ENCODE measurements at places on chromosomes 7 and 10. TPM values are rescaled to one million over a fixed set of nuclear protein-coding genes. Genes with fewer than 3 reads are reported as not detected.

DNA sequence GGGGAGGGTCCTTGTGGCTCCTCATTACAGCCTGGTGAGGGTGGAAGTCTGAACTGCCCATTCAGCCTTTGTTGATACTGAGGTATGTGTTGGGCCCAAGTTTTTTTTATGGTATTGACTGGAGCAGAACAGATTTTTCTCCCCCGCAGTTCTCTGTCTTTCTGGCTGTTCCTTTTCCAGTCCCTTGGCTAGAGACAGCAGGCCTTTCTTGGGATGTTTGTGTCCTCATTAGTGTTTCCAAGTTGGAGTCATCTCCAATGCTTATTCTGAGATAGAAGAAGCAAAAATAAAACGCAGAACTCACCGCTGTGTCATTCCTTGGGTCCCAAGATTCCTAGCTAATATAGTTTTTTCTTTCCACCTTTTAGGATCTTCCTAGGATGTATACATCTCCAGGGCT lies 193.3 kb downstream of the RAMP3 start:
- no peaks in the 10 kb centered on the region for H3K4me1 ChIP-seq
- H3K4me3 ChIP-seq: no peak overlapping the region
- no peaks in the 10 kb centered on the region for H3K27me3 ChIP-seq
- DNase-seq: no peak

The PLPP4 gene
- total RNA-seq: 37.4 TPM

The NODAL gene
- total RNA-seq: 2.1 TPM

DNA sequence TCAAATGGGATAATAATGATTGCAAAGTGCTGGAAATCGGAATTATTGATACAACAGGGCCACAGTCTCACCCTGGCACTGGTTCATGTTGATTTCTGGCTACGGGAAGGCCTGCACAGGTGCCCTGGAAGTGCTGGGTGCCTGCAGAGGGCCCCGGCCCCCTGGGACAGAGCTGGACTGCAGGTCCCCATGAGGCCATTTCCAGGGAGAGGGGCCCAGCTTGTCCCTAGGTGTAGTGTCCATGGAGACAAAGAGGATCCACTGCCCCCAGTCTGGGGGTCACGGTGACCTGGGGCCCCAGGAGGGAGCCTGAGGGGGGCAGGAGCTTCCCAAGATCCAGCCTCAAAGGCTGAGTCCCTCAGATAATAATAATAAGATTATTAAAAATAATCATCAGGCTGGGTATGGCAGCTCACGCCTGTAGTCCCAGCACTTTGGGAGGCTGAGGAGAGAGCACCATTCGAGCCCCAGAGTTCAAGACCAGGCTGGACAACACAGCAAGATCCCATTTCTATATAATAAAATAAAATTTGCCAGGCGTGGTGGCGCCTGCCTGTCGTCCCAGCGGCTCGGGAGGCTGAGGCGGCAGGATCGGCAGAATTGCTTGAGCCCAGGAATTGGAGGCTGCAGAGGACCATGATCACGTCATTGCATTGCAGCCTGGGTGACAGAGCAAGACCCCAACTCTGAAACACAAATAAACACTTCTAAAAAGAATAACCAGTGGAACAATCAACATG lies 98.1 kb downstream of the MICALL2 start:
- no peaks in the 10 kb centered on the region for H3K4me1 ChIP-seq
- H3K36me3 ChIP-seq: peaks cover 3% of the 10 kb centered on the region
- H3K27me3 ChIP-seq: peaks cover 4% of the 10 kb centered on the region
- H3K27ac ChIP-seq: no peak overlapping the region

DNA sequence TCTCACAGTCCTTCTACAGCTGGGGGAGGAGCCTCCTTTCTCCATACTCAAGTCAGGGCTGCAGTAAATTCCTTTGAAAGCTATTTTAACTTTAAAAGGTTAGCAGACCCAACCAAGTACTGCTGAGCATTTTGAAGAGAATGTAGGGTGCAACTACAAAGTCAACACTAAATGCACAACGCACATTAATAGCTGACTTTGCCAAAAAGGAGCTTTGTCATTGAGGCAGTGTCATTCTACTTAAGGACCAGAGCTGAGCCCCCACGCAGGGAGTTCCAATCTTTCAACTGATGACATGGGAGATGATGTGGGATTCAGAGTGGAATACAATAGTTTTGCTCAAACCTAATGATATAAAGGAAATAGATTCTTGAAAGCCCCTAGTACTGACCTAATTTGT lies 20.3 kb downstream of the TECTB start:
- H3K27ac ChIP-seq: no peak overlapping the region
- no peaks in the 10 kb centered on the region for H3K36me3 ChIP-seq
- no peak overlapping the region for H3K4me3 ChIP-seq
- H3K27me3 ChIP-seq: no peaks in the 10 kb centered on the region
- DNase-seq: no peak
- peaks cover 9% of the 10 kb centered on the region for H3K4me1 ChIP-seq

The GPR37 gene
- total RNA-seq: 38.8 TPM

The PHYHIPL gene
- 40.1 TPM for total RNA-seq

GRCh38 chr10:120541984-120542383 lies 85.0 kb downstream of the PLPP4 start:
- H3K36me3 ChIP-seq: no peaks in the 10 kb centered on the region
- no peaks in the 10 kb centered on the region for H3K4me1 ChIP-seq
- no peak overlapping the region for H3K27ac ChIP-seq

- H3K27me3 ChIP-seq: no peaks in the 10 kb centered on the region
- no peak overlapping the region for H3K27ac ChIP-seq
- H3K36me3 ChIP-seq: no peaks in the 10 kb centered on the region
Observed at GRCh38 chr7:65896279-65896870, 23.5 kb downstream of the VKORC1L1 start.

DNA sequence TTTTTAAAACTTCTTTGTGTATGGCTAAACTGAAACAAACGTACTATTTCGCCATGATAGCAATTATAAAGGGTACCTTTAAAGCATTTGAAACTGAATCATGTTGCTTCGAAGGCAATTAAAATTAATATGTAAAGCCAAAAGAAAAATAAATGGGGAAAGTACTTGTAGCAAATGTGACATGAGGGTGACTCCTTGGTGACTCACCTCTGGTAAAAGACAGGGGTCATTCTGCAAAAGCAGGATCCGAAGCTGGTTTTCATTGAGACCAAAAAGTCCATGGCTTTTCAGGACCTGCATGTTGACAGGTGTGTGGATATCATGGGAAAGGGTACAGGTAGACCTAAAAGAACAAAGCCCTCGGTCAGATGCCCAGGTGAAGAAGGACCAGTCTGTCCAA lies 1.5 kb downstream of the ZC3HAV1L start:
- H3K27me3 ChIP-seq: no peaks in the 10 kb centered on the region
- H3K36me3 ChIP-seq: peaks cover 21% of the 10 kb centered on the region
- peak overlapping the region; percentile 60 for H3K4me3 ChIP-seq
- peaks cover 18% of the 10 kb centered on the region for H3K4me1 ChIP-seq

GRCh38 chr7:143314127-143314526 lies 1.8 kb upstream of the CLCN1 start:
- H3K4me3 ChIP-seq: no peak overlapping the region
- H3K27me3 ChIP-seq: no peaks in the 10 kb centered on the region
- no peak for DNase-seq
- peaks cover 6% of the 10 kb centered on the region for H3K36me3 ChIP-seq

DNA sequence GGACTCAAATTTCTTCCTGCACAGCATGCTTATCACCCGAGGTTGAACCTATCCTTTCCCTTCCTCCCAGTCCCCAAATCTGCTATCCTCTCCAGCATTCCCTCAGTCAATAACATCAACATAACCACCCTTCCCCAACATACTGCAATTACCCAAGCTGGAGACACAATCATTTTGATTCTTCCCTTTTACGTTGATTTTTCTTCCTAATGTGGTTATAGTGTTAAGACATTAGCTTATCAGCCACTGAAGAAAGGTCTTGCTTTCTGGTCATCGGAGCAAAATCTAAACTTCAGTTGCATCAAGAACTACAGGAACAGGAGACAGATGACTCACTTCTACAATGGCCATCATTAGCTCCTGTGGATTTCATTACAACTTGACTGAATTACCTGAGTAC lies 3.5 kb upstream of the HBP1 start:
- peaks cover 6% of the 10 kb centered on the region for H3K4me1 ChIP-seq
- no peak for DNase-seq
- no peak overlapping the region for H3K27ac ChIP-seq
- H3K4me3 ChIP-seq: no peak overlapping the region

DNA sequence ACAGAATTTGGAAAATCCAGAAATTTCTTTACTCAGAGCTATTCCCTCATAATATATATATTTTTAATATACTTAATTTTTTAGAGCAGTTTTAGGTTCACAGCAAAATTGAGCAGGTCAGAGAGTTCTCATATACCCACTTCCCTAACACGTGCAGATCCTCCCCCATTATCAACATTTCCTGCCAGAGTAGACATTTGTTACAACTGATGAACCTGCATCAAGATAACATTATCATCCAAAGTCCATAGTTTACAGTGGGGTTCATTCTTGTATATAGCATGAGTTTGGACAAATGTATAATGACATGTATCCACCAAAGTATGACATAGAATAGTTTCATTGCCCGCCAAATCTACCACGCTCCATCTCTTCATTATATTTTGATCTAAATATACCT lies 170.0 kb downstream of the PTEN start:
- DNase-seq: no peak
- H3K4me1 ChIP-seq: no peaks in the 10 kb centered on the region

DNA sequence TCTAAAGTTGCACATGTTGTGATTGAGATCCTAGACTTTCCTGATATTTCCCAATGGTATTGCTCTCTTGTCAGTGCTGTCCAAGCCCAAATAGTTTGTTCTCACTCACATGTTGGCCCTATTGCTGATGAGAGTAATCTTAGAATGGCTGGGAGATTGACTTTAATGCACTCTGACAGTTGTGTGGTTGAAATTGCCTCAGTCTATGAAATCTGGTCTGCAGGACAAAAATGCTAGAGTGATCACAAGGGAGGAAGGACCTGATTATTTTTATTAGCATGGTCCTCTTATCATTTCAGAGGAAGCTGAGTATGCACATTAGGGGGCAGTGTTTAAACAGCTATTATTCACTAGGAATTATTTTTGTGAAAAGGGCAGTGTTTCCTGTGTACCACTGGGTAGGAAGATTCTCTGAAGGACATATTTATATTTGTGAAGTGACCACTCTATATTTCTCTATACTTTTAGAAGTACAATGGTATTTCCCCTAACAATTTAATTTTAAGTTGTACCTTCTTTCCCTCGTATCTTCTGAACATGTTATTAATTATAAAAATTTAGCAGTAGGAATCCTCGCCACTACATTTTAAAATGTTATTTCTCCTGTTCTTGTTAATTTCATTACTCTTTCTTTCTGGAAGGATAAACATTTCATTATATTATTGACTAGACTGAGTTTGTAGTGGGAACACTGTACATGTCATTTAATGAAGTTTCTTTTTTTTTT lies 64.4 kb downstream of the SUGCT start:
- H3K36me3 ChIP-seq: no peaks in the 10 kb centered on the region
- DNase-seq: no peak
- no peaks in the 10 kb centered on the region for H3K27me3 ChIP-seq
- no peak overlapping the region for H3K27ac ChIP-seq
- H3K4me3 ChIP-seq: no peak overlapping the region

GRCh38 chr7:142864980-142865747 lies 10.3 kb downstream of the EPHB6 start:
- H3K36me3 ChIP-seq: peaks cover 70% of the 10 kb centered on the region
- no peaks in the 10 kb centered on the region for H3K27me3 ChIP-seq
- DNase-seq: no peak
- no peak overlapping the region for H3K4me3 ChIP-seq

Measured in spinal cord (tissue), 10 donors.